ENCODE measurements at places on chromosomes 5 and 9.
A peak's percentile ranks its signal among the peaks of the same experiment; 100 is the strongest.

DNA sequence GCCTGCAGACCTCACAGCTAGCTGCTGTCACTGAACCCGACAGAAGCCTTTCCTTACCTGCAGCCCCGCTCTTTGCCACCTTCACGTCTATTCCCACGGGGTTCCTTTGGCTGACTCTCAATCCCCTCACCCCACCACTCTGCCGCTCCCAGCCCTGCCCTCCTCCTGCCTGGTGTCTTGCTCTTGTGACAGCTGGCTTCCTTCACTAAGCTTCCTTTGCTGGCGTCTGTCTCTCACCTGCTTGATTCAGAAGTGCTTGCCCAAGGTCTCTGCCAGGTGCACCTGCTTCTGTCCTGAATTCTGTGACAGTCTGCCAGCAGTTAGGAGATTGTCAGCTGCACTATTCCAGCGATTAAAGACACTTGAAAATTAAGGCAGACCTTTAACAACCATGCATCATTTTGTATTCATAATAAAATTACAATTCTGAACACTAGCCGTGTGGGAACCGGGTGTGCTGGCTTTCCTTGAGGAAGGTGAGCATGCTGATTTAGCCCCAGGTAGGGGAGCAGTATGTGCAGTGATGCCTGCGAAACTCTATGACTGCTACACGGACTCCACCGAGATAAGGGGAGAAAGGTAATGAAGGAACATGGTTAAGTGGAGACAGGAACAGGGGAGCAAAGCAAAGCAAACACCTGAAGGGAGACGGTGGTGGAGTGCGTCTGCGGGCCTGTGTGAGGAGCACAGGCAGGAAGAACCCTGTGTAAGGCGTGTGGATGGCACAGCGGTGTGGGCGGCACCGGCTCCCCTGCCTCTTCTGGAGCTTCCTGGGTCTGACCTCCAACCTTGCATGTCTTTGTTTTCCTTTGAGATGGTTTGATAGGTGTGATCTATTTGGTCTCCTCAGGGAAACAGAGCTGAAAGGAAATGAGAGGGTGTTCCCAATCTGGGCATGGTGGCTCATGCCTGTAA lies 80.1 kb upstream of the CACNA1B start:
- no peak for DNase-seq

DNA sequence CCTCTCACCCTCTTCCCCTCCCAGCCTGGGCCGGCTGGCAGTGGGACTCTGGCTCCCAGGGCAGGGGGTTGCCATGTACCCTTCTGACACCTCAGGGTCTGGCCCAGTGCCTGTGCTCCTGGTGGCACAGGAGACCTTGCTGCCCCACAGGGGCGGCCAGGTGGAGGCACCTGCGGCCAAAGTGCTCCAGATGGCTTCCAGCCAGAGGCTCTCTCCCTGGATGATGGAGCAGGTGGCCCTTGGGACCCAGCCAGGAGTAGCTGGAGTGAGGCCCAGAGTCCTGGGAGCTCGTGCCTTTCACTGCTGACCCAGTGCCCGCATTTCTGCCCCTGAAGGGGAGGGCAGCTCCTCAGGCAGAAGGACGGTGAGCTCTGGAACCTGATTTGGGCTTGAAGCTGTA lies 87.3 kb downstream of the NTNG2 start:
- DNase-seq: no peak

GRCh38 chr5:168585119-168585856 lies 6.1 kb upstream of the PANK3 start:
- DNase-seq: no peak

GRCh38 chr5:76548525-76549229 lies 74.5 kb downstream of the F2RL2 start:
- DNase-seq: no peak

GRCh38 chr5:78808818-78809217 lies 160.2 kb upstream of the LHFPL2 start:
- no peak for DNase-seq

GRCh38 chr5:142756576-142756975 lies 13.6 kb upstream of the ARHGAP26 start:
- no peak for DNase-seq

DNA sequence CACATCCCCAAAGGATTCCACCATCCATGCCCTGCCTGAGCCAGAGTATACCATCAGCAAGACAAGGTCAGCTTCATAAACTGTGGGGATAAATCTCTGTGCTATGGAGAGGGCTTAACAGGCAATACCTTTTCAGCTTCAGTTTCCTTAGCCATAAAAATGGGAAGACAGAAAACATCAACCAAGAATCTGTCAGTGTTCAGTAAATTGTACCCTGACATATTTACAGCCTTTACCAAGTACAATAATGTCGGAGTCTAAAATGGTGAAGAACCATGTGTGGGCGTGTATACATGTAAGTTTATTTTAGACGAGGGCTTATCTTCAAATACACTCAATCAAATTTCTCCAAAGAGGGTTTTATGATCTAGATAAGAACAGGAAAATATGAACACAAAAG lies 94.7 kb downstream of the ELAVL2 start:
- no peak for DNase-seq

- DNase-seq: no peak
These were observed 2.3 kb downstream of the ALAD start for GRCh38 chr9:113398796-113399195.

GRCh38 chr9:87886210-87886932 lies 3.7 kb downstream of the SPATA31E1 start:
- DNase-seq: no peak

DNA sequence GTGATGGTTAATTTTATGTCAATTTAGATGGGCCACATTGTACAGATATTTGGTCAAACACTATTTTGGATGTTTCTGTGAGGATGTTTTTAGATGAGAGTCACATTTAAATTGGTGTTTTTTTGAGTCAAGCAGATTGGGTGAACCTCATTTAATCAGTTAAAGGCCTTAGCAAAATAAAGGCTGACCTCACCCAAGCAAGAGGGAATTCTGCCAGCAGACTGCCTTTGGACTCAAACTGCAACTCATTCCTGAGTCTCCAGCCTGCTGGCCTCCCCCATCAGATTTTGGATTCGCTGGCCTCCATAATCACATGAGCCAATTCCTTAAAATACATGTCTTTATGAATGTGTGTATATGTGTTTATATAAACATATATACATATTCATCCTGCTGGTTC lies 282.7 kb upstream of the POU5F2 start:
- DNase-seq: peak; percentile 3

DNA sequence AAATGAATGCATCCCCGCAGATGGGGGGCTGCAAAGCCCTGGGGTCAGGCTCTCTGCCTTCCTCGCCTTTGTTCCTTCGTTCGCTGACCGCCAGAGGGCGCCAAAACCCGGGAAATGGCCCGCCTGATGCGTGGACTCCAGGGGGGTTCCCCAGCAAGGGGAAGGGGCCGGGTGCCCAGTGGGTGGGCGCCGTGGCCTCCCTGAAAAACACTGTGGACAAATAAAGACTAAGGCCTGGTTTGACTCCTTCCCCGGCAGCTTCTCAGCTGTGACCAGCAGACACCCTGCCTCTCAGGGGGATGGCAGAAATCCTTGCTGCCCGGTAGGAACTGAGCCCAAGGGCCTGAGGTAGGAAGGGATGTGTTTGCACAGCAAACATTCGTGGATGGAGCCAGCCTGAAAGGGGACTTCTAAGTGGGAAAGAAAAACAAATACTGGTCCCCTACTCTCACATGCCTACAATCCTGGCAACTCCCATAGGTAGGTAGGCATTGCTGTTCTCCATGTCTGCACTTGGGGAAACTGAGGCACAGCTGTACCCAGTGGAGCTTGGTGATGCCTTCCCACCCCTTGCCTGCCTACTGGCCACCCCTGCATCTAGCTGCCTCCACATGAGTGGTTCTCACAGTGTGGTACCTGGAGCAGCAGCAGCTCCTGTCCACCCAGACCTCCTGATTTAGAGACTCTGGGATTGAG lies 57.7 kb downstream of the DUSP1 start:
- peak; percentile 33 for DNase-seq

- DNase-seq: peak; percentile 40
These were observed 37.5 kb upstream of the RGMB start for GRCh38 chr5:98735806-98736507.
